Lung (tissue), 17 donors: ENCODE measurements at places on chromosomes 11 and 22. TPM values are rescaled to one million over a fixed set of nuclear protein-coding genes. Genes with fewer than 3 reads are reported as not detected.
A peak's percentile ranks its signal among the peaks of the same experiment; 100 is the strongest.

The GLYAT gene
- total RNA-seq, result not detected

The PIH1D2 gene
- total RNA-seq, result 14.5 TPM

The GLB1L2 gene
- 7.3 TPM for total RNA-seq

GRCh38 chr11:134691295-134691873 lies 279.3 kb upstream of the B3GAT1 start:
- H3K36me3 ChIP-seq, result no peaks in the 10 kb centered on the region
- no peak for DNase-seq
- no peak overlapping the region for H3K27ac ChIP-seq
- H3K4me1 ChIP-seq, result no peaks in the 10 kb centered on the region

DNA sequence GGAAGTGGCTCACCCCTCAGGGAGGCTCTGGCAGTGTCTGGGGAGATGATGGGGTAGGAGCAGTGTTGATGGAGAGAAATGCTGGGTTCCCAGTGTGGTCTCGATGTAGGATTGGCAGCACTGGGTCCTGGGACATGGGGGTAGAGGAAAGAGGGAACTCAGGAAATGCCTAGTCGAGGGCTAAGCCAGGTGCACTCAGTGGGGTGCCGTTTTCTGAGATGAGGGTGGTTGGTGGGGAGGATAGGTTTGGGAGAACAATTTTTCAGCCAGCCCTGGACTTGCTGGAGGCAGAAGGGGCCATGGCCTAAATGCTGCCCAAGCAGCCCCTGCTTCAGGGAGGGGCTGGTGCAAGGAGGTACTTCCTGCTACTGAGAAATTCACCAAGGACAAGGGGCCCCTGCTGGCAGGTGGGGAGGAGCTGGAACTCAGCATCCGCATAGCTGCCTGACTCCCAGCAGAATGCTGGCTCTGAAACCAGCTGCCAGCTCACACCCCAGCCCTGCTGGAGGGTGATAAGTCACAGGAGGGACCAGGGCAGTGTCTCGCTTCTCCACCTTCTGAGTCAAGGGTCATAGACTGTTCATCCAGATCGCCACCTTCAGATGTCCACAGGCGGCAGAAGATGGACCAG lies 6.0 kb downstream of the CCDC157 start:
- DNase-seq, result no peak

- no peak overlapping the region for H3K27ac ChIP-seq
- H3K27me3 ChIP-seq, result no peaks in the 10 kb centered on the region
These were observed 63.5 kb upstream of the CAPRIN1 start for GRCh38 chr11:33987975-33988580.

GRCh38 chr11:64178203-64178602 lies 7.8 kb upstream of the STIP1 start:
- H3K4me3 ChIP-seq, result no peak overlapping the region
- no peaks in the 10 kb centered on the region for H3K4me1 ChIP-seq
- no peaks in the 10 kb centered on the region for H3K36me3 ChIP-seq

GRCh38 chr11:92941676-92942571 lies 27.5 kb upstream of the MTNR1B start:
- H3K4me1 ChIP-seq, result no peaks in the 10 kb centered on the region
- H3K27ac ChIP-seq, result no peak overlapping the region
- H3K36me3 ChIP-seq, result no peaks in the 10 kb centered on the region

- peak; percentile 46 for DNase-seq
- peaks cover 3% of the 10 kb centered on the region for H3K4me1 ChIP-seq
- H3K27ac ChIP-seq, result no peak overlapping the region
- H3K36me3 ChIP-seq, result no peaks in the 10 kb centered on the region
These were observed 119.7 kb upstream of the CD82 start for GRCh38 chr11:44445500-44446365.

DNA sequence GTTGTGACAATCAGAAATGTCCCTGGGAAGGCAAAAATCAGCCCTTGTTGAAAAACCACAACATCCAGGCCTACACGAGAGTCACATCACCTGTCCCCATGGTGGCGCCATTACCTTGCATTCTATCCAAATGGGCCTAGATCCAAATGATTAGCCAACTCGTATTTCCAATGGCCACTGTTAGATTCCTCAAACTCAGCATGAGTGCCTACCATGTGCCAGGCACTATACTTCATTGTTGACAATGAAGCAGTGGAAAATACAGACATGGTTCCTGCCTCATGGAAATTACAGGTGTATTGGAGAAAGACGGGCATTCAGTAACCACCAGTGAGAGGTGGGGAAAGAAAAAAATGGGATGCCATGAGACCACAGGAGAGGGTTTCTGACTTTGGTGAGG lies 29.8 kb upstream of the CREB3L1 start:
- H3K27me3 ChIP-seq, result no peaks in the 10 kb centered on the region
- peaks cover 17% of the 10 kb centered on the region for H3K4me1 ChIP-seq
- DNase-seq, result peak; percentile 34
- H3K4me3 ChIP-seq, result no peak overlapping the region
- H3K36me3 ChIP-seq, result no peaks in the 10 kb centered on the region
